SW 1271 (cell line): ENCODE measurements at places on chromosomes 3 and 15.
A peak's percentile ranks its signal among the peaks of the same experiment; 100 is the strongest.

- DNase-seq = peak; percentile 93
Measured at GRCh38 chr3:152328841-152329240, 60.1 kb downstream of the MBNL1 start.

GRCh38 chr3:87269723-87270122 is 6.7 kb downstream of the POU1F1 start:
- DNase-seq = no peak

DNA sequence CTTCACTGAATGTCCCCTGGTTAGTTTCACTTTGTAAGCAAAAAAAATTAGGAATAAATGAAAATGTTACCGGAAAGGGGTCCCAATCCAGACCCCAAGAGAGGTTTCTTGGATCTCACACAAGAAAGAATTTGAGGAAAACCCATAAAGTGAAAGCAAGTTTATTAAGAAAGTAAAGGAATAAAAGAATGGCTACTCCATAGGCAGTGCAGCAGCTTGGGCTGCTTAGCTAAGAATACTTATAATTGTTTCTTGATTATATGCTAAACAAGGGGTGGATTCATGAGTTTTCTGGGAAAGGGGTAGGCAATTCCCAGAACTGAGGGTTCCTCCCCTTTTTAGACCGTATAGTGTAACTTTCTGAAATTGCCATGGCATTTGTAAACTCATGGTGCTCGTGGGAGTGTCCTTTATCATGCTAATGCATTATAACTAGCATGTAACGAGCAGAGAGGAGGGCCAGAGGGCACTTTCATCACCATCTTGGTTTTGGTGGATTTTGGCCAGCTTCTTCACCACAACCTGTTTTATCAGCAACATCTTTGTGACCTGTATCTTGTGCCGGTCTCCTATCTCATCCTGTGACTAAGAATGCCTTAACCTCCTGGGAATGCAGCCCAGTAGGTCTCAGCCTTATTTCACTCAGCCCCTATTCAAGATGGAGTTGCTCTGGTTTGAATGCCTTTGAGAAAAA is 41.0 kb upstream of the CMSS1 start:
- no peak for DNase-seq

DNA sequence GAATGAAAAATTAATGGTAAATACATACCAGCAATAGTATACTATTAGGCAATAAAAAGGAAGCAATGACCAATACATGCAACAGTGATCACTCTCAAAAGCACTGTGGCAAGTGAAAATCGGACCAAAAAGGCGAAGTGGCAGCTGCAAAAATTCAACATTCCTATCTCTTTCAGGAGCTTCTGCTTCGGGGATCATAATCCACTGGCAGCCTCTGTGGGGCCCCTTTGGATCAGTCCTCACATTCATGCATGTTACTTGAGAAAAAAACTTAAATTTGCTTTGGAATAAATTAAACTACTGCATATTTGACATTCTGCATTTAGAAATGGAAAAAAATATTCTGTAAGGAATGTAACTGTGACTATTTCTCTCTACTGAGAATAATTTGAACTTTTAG is 425.6 kb downstream of the NR2F2 start:
- no peak for DNase-seq

GRCh38 chr15:74631935-74632560 is 16.4 kb downstream of the CLK3 start:
- peak; percentile 48 for DNase-seq

- no peak for DNase-seq
Measured at GRCh38 chr3:37913522-37913921, 51.8 kb downstream of the CTDSPL start.

DNA sequence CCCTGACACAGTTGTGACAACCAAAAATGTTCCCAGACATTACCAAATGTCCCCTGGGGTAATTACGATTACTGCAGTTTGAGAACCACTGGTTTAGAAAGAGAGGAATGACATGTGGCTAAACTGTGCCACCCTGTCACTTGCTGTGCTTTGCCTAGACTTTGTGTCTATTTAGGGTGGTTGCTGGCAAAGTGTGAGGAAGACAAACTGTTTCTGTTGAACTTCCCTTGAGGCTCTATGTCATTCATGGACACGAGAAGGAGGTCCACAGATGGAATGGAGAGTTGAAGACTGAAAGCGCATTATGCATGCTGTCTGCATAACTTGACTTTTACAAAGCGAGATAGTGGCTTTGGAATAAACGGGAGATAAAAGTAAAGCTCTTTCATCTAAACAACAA is 316.7 kb downstream of the FEZF2 start:
- no peak for DNase-seq

- no peak for DNase-seq
Measured at GRCh38 chr3:171558188-171558696, 98.0 kb upstream of the TNIK start.

DNA sequence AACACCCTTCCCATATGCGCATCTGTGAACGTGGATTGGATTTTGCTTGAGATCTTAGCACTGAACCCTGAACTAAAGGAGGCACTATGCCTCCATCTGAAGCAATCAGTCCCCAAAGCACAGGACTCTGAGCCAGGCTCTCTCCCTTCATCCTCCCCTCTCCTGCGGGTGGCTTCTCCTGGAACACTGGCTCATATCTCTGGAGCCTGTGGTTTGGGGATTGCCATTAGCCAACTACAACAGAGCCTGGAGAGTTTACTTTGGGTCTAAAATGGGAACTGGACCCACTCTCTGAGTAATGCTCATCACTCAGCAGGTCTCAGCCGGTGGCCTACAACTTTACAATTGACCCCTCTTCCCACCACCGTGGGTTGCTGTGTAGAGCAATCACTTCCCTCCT is 190.8 kb upstream of the HES1 start:
- no peak for DNase-seq

GRCh38 chr15:45088801-45089711 is 24.9 kb downstream of the DUOX2 start:
- DNase-seq = no peak

DNA sequence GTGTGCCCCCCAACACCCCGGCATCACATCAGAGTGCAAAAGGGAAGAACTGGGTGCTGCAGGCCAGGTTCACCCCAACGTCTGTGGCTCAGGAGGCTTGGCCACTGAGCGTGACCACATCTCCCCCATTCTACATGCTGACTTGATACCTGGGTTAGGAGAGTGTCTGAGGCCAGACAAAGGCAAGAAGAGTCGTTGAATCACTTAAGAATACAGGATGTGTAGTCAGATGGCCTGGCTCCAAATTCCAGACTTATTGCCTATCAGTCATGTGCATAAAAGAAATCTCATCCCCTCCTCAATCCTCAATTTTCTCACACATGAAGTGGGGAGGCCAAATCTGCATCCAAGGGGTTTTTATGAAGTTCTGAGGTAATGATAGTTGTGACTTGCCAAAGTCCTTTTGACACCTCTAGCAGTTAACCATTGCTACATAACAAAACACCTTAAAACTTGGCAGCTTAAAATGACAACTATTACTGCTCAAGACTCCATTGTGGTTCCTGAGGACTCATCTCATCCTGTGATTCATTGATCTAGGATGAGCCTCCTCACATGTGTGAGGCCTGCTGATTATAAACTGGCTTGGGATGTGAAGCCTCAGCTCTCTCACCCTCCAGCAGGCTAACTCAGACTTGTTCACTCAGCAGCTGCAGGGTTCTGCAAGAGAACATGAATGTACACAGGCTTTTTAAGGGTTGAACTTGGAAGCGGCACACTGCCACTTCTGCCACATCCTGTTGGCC is 138.8 kb upstream of the TLE3 start:
- no peak for DNase-seq

DNA sequence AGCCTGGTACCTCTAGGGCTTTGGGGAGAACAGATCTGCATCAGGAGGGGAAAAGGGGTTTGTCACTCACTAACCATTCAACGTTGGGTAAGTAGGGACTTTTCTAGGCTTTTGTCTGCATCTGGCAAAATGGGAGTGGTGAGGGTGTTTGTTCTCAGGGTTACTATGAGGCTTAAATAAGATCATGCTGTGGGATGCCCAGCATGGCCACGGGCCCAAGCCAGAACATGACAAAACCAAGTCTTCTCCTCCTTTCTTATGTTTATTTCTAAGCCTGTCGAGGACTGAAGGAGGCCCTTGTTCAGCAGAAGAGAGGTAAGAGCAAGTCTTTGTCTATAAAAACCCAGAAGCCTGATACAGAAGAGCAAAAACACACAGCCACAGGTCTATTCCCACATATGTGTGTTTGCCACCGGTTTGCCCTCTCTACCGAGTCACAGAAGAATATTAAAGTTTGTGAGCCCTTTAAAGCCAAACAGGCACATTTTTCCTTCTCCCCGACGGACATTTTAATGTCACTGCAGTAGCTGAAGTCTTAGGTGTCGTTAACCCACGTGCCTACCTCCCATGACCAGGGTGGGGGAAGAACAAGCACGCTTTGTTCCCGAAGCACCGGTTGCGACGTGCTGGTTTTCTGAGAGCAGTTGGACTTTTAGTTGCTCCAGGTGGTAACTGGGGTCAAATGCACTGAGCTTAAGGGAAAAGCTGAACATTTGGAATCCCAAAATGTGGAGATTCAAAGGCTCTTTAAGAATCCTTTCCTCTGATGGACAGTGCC is 72.1 kb downstream of the NOX5 start:
- DNase-seq = no peak

GRCh38 chr15:62901909-62902546 is 140.5 kb upstream of the TPM1 start:
- no peak for DNase-seq

GRCh38 chr3:47010111-47010712 is 30.7 kb downstream of the NBEAL2 start:
- DNase-seq = no peak

GRCh38 chr3:134659391-134660045 is 8.7 kb upstream of the KY start:
- no peak for DNase-seq

- no peak for DNase-seq
Measured at GRCh38 chr3:143697975-143698374, 150.3 kb downstream of the SLC9A9 start.

DNA sequence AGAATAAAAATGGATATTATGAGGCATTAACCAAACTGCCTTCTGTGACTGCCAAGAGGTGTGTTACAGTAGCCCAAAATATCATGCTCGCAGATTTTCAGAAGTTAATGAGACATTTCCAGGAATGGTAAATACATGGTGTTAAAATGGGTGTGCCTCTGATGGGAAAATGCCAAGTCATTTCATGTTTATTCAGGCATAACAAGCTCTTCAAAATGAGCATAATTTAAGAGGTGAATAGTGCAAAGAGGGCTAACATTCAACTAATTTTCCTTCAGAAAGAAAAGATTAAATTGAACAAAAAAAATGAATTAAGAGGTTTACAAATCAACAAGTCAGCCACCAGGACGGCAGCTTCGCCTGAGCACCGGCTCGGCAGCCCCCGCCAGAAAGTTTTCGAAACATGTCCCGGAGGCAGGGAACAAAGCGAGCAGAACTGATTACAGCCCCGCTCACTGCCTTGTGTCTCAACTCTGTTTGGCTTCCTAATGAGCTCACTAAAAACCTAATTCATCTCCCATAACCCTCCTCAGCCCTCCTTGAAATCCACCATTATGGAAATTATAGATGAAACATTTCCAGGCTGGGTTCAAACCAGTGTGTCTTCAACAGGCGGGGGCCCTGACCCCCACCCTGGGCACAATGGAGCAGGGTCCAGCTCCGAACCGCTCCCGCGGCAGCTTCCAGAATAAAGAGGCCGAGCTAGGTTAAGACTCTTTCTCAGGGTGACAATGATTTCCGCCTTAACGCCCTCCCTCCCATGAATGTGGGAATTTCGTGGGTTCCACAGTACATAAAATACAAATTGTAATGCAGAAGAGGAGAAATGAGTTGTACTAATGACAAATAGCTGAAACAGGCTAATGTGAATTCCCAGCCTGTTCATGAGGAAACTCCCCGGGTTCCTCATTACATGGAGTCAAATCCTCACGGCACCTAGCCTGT is 43.9 kb downstream of the MEIS2 start:
- DNase-seq = no peak

DNA sequence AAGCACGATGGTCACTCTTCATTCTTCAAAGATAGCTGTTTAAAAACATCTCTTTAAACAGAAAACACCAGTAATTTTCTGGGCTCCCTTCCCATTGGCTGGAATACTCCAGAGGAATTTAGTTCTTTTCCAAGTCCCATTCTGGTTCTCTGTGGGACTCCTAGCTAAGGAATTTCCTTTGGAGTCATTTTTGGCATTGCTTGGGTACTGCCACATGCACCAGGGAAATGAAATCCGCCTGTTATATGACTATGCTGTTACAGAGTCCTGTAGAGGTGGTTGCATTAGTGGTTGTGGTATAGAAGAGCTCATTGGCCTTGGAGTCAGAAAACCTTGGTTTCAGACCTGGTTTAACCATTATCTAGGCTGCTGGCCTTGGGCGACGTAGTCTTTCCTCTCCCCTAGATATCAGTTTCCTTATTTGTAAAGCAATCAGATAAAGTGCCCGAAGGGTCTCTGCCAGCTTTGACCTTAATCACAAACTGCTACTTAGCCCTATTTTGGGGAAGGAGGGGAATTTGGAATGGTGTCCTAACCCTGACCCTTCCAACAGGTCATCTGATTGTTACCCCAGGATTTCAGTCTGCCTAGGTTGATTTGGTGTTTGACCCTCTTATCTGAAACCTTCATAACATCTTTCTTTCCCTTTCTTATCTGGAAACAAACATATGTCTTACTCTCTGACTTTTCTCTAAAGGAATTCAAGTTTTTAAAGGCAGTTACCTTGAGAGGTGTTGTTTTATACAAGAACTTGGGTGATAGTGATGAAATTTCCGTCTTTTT is 13.4 kb downstream of the RTP1 start:
- no peak for DNase-seq

- DNase-seq = no peak
Measured at GRCh38 chr3:139627759-139628158, 50.0 kb downstream of the NMNAT3 start.

DNA sequence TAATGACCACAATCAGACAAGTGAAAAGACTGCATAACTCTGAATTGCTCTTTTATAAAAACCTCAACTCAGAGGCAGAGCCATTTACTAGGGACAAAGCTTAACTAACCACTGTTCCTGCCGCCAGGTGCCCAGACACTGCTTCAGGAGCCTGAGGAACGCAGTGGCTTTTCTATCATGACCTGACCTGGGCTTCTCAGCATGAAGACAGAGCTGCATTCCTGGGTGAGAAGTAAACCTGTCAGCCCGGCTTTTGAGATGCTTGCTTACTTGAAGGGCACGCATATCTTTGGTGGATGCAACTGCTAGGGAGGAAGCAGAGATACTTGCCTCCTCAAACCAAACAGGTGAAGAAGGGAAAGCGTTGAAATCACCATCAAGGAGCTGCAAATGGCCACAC is 7.9 kb downstream of the LRRC31 start:
- no peak for DNase-seq

GRCh38 chr3:157117875-157118654 is 41.9 kb downstream of the CCNL1 start:
- DNase-seq = no peak

- no peak for DNase-seq
Measured at GRCh38 chr15:80414546-80415357, 10.6 kb downstream of the ARNT2 start.

DNA sequence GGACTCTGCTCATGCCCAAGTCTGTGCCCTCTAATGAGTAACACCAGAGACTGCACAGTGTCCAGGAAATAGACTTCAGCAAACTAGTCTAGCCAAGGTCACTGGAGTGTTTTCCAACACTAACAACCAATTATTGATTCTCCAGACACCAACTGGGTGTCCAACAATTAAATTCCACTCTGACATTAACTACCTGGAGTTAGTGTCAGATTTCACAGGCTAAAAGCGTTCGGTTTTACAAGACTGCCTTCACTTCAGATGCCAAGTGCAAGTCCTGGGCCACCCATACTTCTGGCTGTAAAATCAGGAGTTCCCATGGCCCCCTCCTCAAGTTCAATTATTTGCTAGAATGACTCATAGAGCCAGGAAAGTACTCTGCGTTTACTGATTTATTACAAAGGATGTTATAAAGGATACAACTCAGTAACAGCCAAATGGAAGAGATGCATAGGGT is 20.8 kb upstream of the CFAP161 start:
- DNase-seq = no peak

- no peak for DNase-seq
Measured at GRCh38 chr3:35380196-35380595, 259.1 kb upstream of the ARPP21 start.
